RPMI7951 (cell line): ENCODE measurements at places on chromosomes 5 and 9. TPM values are rescaled to one million over a fixed set of nuclear protein-coding genes. Genes with fewer than 3 reads are reported as not detected.

- no peak for DNase-seq
Measured at GRCh38 chr9:95450171-95451064, 66.4 kb downstream of the PTCH1 start.

DNA sequence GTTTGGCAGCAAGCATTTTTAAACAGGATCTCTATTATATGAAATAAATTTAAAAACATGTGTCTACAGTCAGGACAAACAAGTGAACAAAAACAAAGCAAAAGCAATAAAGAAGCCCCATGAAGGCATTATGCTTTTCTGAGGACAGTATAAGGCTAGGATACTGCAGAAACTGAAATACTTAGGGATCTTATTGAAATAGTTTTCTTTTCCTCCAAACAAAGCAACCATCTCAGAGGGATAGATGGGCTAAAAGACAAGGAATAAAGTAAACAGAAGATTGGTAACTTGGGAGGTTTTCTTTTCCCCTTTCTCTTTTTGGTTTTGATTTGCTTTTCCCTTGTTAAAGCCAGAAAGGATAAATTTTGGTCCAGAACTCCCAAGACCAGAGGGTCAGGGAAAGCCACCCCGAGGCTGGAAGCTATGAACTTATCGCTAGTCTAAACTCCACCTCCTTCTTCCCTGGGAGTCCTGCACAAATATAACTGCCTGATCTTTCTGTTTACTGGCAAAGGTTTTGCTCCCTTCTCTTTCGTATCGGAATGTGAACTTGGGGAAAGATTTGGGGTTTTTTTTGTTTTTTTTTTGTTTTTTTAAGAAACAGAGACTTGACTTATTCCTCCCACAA is 164.0 kb downstream of the GHR start:
- DNase-seq = no peak

GRCh38 chr9:98943682-98944056 is at the start of gene COL15A1:
COL15A1 (plus strand) TSS chr9:98943907; CDS start chr9:98944062, 155 bp downstream.
- DNase-seq = peak; percentile 47

DNA sequence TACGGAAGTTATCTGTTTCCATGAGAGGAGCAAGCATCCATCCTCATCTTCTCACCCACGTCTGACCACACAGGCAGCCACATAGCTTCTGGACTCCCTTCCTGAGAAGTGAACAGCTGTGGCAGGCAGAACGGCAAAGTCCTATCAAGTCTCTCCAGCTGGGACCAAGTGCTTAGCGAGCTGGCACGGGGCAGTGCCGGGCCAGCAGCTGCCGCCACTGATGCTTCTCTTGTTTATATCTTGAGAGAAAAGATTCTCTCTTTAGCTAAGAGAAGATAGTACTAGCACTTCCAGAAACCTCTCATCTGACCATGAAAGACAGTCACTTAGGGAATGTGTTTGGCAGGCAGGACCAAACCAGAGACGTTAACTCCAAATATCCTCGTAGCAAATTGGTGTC is 37.2 kb downstream of the PLAC8L1 start:
- no peak for DNase-seq

- no peak for DNase-seq
Measured at GRCh38 chr9:24035816-24036215, 209.8 kb upstream of the ELAVL2 start.

DNA sequence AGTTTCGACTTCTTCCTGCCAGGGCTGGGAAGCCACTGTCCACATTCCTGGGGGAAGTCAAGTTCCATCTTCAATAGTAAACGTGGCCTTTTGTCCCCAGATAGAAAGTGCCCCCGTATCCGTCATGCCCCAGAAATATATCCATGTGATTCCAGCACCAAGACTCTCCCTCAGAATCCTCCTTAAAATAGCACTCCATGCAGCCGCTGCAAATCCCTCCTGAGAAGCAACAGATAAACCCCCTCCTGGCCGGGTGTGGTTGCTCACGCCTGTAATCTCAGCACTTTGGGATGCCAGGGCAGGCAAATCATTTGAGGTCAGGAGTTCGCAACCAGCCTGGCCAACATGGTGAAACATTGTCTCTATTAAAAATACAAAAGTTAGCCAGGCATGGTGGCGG is 126.1 kb downstream of the OLFM1 start:
- DNase-seq = no peak

GRCh38 chr5:124045412-124045811 is 533.4 kb downstream of the CSNK1G3 start:
- DNase-seq = no peak

DNA sequence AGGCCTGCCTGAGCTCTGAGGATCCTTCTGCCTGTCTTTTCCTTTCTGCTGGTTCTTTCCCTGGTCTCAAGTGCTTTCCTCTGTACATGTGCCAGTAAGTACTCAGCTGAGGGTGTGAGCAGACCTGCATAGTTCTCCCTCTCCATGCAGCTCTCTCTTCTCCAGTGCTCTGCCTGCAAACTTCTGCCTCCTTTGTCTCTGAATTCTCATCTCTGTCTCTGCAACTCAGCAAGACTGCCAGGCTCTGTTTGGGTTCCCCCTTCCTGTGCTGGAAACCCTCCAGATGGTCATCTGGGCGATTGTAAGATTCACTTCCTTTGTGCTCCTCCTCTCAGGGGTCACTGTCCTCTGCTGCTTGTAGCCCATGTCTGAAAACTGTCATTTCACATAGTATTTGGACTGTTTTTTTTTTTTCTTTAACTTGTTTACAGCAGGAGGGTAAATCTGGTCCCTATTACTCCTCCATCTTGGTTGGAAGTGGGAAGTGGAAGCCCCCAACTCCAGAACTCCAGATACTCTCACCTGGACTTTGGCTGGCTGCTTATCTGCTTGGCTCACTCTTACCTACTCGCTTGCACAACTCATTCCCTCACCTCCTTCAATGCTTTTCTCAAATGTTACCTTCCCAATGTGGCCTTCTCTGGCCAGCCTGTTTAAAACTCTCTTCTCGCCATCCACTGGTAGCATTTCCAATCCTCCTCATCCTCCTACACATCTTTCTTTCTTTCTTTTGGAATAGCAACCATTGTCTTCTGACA is 175.3 kb upstream of the TBC1D2 start:
- DNase-seq = no peak

DNA sequence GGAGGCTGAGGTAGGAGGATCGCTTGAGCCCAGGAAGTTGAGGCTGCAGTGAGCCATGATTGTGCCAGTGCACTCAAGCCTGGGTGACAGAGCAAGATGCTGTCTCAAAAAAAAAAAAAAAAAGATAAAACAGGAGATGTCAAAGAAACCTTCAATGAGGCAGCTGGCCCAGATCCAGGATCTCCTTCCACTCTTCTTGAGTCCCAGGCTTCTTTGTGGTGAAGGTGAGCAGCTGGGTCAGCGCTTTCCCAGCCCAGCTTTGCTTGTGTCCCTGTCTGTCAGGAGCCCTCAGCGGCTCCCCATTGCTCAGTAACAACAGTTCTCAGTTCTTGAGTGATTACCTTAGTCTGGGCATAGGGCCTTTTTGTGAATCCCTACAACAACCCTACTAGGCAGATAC is 69.4 kb upstream of the PSD2 start:
- no peak for DNase-seq

- no peak for DNase-seq
Measured at GRCh38 chr5:94501365-94501764, 117.0 kb downstream of the KIAA0825 start.

DNA sequence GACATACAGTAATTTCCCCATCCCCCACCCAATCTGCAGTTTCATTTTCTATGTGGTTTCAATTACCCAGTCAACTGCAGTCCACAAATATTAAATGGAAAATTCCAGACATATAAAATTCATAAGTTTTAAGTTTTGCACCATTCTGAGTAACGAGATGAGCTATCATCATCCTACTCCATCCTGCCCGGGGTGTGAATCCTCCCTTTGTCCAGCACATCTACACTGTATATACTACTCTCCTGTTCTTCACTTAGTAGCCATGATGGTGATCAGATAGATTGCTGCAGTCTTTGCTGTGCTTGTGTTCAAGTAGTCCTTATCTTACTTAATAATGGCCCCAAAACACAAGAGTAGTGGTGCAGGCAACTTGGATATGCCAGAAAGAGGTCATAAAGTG is 11.3 kb downstream of the OXCT1 start:
- no peak for DNase-seq

DNA sequence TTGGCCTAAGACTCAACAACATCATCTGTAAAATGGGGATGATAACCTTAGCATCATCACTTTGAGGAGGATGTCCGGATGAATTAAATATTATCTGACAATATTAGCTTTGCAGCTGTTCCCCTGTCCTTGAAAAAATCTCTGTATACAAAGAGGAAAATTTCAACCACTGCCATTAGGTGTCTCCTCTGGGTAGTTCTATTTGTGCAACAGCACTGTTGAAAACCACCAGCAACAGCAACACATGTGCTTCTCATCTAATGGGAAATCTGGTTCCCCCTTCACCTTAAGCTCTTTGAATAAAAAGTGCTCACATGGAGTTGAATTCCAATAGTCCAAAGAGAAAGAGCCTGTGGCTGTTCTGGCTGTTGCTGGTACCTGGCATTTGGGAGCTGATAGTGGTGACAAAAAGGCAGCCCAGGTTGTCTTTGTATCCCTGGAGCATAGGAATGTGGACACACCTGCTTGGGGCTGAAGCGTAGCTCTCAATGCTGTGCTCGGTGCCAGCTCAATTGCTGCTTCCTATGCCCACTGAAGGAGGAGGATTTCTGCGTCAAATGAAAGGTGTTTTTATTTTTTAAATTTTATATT is 322.1 kb upstream of the MSX2 start:
- no peak for DNase-seq

- no peak for DNase-seq
Measured at GRCh38 chr9:89474939-89475338, 23.0 kb downstream of the SEMA4D start.

DNA sequence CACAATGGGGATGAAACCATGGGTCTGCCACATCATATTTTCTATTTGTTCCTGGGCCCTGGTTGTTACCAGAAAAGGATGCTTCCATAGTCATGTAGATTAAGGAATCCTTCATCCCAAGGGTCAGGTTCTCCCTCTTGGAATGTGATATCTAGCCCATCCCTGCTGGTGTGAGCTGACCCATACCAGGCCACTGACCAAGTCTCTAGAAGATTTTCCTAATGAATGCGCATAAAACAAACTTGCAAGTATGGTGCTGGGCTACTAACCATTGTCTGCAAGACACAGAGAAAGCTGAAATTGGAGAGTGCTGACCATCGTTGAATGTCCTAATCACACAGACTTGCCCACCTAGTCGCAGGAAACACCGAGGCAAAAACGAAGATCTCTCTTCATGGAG is 972.6 kb downstream of the EFNA5 start:
- DNase-seq = no peak

- DNase-seq = no peak
Measured at GRCh38 chr5:65125591-65126541, 355.9 kb downstream of the ADAMTS6 start.

The SPATA31A3 gene
- total RNA-seq = not detected in 2 replicates

The NR4A3 gene
- under 0.01 and 0.10 TPM in 2 replicates for total RNA-seq

The NPR3 gene
- total RNA-seq = 0.60 TPM in 1 of 2 replicates, not detected in the other

The CLIC3 gene
- total RNA-seq = 0.68 and 1.7 TPM in 2 replicates

The UNC13B gene
- 9.6 and 12.8 TPM in 2 replicates for total RNA-seq

The PCDHB14 gene
- 0.72 and 0.88 TPM in 2 replicates for total RNA-seq

The LCNL1 gene
- total RNA-seq = not detected in 2 replicates

The AQP7 gene
- total RNA-seq = not detected in 2 replicates

The APBA1 gene
- 0.10 and 0.12 TPM in 2 replicates for total RNA-seq

The CCDC192 gene
- total RNA-seq = not detected in 2 replicates

The BHMT gene
- total RNA-seq = not detected in 2 replicates

The GARIN3 gene
- not detected in 2 replicates for total RNA-seq
